ENCODE measurements at places on chromosomes 2 and 18. TPM values are rescaled to one million over a fixed set of nuclear protein-coding genes. Genes with fewer than 3 reads are reported as not detected.

Gene SLC23A3
- total RNA-seq, result 0.29 TPM

Gene HSBP1L1
- 12.5 TPM for total RNA-seq

Gene FABP1
- not detected for total RNA-seq

Gene DYSF
- 0.55 TPM for total RNA-seq

Gene LYPD6
- total RNA-seq, result 0.07 TPM

Gene RPL37A
- total RNA-seq, result 5,014 TPM

Gene PPP3R1
- 54.3 TPM for total RNA-seq

Gene GALR1
- total RNA-seq, result not detected

Gene RBKS
- 8.4 TPM for total RNA-seq

Gene FBLN7
- 0.53 TPM for total RNA-seq

Gene SNRNP200
- total RNA-seq, result 113 TPM

Gene MALL
- total RNA-seq, result 148 TPM

Gene ABCB11
- 0.01 TPM for total RNA-seq

Gene NXPH2
- total RNA-seq, result not detected

Gene INPP5D
- total RNA-seq, result 0.53 TPM

Gene NCKAP1
- total RNA-seq, result 87.3 TPM

Gene IGFBP5
- 0.16 TPM for total RNA-seq

Gene PMAIP1
- 14.5 TPM for total RNA-seq

Gene ARPC2
- 285 TPM for total RNA-seq

Gene SERPINB3
- total RNA-seq, result 0.06 TPM

Gene COL4A3
- 0.60 TPM for total RNA-seq

Gene CCDC141
- not detected for total RNA-seq

Gene COLEC11
- 0.53 TPM for total RNA-seq

Gene NT5C1B
- not detected for total RNA-seq

Gene FSHR
- not detected for total RNA-seq

Gene MGAT4A
- 2.6 TPM for total RNA-seq

Gene MOCOS
- 2.9 TPM for total RNA-seq

Gene DNAJB2
- total RNA-seq, result 32.4 TPM

Gene OTOF
- total RNA-seq, result 0.11 TPM

Gene ERICH2
- not detected for total RNA-seq

All from A549 treated with AZD2906 at 1 μM for 4 hours (cell line).